Karpas-422 (cell line): ENCODE measurements at places on chromosomes 16 and 17.
A peak's percentile ranks its signal among the peaks of the same experiment; 100 is the strongest.

- DNase-seq, result no peak
Measured at GRCh38 chr17:6465206-6466003, 21.1 kb downstream of the PIMREG start.

DNA sequence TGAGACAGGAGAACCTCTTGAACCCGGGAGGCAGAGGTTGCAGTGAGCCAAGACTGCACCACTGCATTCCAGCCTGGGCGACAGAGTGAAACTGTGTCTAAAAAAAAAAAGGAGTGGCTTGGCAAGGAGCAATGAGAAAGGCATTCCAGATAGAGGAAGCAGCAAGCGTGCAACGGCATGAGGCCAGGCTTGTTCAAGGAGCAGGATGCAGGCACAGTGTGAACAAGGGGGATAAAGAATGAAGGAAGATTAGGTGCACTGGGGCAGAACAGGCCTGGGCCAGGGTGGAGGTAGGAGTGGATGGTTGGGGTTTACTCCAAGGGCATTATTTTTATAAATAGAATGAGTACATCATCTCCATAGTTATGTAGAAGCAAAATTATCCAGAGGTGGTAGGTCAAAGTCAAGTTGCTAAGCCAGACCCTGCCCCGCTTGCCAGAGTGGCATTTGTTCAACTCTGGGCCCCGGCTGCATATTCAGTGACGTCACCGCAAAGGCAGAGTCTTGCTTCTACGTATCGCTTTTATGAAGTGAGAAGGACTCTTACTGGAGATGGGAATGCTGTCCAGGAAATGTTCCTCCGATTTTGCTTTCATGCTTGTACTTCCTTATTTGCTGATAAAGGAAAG lies 100.2 kb downstream of the KATNIP start:
- no peak for DNase-seq

GRCh38 chr17:1978396-1978949 lies 46.7 kb downstream of the RTN4RL1 start:
- no peak for DNase-seq

DNA sequence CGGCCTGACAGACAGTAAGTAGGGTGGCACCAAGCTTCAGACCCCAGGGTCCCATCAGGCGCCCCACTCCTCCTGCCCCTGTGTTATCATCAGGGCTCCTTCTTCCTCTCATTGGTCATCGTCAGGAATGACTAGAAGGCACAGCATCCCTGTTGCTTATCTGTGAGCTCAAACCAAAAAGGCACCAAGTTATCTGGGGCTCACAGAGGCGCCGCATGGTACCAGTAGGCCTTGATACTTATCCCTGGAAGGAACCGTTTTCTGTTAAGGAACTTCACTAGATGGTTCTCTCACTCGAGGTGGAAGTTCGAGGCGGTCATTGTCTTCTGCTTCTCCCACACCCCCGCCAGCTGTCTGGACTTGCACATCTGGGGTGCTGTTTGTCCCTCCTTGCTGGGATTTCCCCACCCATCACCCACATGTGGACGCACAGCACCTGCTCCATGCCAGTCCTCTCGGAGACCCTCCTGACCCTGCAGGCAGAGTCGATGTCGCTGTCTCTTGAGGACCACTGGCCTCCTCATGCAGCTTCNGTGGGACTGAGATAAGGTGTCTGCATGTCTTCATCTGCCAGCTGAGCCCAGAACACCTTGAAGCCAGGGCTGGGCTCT lies 52.1 kb downstream of the METRNL start:
- no peak for DNase-seq

- DNase-seq, result no peak
Measured at GRCh38 chr17:66507982-66508760, 205.8 kb downstream of the PRKCA start.

DNA sequence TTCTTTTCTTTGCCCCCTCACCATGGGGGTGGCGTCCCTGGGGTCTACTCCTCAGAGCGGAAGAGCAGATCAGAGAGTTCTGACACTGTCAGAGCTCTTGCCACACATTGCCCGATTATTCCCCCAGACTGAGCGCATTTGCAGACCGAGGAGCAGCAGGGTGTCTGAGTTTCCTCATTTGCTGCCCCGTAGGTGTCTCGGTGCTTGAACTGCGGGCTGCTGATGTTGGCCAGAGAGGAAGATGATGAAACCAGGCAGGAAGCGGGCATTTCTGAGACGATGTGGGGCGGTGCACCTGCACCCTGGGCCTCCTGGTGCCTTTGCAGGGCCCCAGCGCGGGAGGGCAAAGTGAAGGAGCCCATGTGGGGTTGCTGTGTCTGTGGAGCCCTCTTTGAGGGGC lies 55.2 kb downstream of the ARSG start:
- DNase-seq, result peak; percentile 96

GRCh38 chr17:68821860-68822696 lies 133.1 kb downstream of the ABCA8 start:
- DNase-seq, result no peak

- peak; percentile 71 for DNase-seq
Measured at GRCh38 chr17:34562387-34562786, 17.0 kb upstream of the TMEM132E start.

DNA sequence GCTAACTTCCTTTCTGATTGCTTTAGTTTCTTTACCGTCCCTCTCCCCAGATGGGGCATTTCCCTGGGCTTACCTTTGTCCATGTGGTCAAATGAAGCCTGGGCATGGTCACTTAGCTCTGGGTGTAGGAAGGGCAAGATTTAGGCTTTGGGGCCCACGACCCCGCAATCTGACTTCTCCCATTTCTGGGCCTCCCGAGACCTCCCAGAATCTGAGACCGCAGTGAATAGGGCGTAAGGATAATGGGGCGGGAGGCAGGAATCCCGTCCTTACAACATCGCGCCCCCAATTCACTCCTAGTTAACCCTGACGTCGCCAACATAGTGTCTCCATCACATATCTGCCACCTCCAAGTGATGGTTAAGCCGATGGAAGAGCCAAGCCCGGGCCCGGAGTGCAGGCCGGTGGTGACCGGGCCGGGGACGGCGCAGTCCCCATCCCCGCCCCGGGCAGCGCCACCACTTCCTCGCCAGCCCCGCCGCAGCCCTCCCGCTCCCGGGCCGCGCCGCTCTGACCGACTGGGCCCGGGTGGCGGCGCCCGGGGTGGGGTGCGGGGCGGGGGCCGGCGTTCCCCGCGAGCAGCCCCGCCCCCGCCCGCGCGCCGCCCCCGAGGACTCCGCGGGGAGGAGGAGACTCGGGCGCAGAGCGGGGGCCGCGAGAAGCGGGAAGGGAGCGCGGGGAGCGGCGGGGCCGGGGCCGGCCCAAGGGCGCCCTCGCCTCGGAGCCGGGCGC lies at the start of gene RHBDL3:
Gene RHBDL3 (plus strand): TSS at position 641 of the 732 bp plus-strand sequence. CDS start 358 bp downstream, outside the sequence.
- no peak for DNase-seq

GRCh38 chr17:83026311-83026811 lies 53.0 kb upstream of the METRNL start:
- DNase-seq, result no peak

- no peak for DNase-seq
Measured at GRCh38 chr17:80106751-80107150, 5.4 kb downstream of the GAA start.

DNA sequence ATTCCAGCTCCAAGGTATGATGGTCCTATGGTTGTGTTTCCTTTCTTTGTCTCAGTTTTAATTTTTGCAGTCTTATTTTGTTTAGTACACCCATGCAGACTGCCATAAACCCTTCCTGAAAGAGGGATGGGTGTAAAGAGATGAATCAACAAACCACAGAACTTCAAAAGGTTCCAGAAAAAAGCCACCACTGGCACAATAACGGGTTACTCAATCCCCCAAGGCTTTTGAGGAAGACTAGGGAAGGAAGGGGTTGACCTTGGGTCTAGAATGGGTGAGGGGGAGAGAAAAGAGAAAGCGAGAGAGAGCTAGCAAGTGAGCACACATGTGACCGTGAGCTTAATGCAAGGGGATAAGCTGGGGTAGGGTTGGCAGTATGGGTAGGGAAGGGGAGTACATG lies 168.1 kb downstream of the XYLT1 start:
- DNase-seq, result no peak

GRCh38 chr16:71428883-71429282 lies 13.0 kb downstream of the TLE7 start:
- DNase-seq, result no peak

DNA sequence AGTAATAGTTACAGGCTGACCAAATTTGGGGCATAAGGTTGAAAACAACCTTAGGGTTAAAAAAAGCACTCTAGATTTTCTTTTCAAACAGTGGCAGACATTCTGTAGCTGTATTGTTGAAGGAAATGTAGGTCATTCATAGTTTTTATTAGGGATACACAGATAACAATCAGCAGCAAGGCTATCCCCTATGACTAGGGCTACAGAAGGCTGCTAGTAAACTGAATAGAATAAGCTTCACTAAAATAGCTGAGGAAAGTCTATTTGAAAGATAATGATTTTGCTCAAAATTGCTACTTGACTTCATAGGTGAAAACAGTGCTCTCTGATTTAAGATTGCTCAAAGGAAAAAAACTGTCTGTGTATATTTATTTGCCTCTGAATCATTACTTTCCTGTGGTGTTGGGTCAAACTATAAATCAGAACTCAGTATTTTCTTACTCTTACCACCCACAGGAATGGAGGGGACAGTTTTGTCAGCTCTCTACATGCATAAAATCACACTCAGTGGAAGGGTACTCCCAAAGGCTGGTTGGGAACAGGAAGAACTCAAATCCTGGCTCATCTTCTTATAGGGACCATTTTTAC lies 24.8 kb downstream of the RPGRIP1L start:
- DNase-seq, result no peak

- no peak for DNase-seq
Measured at GRCh38 chr17:5624211-5624610, 39.9 kb upstream of the NLRP1 start.

DNA sequence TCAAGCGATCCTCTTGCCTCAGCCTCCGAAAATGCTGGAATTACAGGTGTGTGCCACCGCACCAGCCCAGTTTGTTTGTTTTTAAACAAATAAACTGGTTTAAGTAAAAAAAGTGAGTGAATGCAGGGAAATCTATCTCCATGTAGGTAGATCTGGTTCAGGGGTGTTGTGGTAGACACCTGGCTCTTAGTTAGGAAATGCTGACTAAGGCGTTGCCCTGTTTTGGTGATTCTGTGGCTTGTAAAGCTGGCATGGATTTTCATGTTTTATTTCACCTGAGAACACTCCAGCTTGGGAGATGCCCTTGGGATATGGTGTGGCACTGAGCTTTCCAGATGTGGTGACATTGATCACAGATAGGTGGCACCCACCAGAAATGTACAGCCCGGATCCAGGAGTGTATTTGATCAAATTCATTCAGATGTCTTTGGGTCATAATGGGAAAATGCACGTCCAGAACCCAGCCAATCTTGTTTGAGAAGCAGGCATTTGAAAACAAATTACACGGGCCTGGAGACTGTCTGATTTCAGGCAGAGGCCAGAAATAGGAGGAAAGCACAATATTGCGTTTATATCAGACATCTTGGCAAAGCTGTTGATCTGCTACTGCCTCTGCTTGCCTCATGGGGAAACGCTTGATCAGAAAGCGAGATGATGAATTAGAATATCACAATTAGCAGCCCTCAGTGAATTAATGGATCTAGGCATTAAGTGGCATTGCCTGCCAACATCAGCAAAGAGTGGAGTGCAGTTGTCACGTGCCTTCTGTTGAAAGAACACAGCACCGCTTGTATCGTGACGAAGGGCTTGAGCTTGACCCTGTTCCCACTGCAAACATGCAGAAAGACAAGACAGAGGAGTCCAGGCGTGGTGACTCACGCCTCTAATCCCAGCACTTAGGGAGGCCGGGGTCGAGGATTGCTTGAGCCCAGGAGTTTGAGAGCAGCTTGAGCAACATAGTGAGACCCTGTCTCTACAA lies 7.3 kb upstream of the IL34 start:
- peak; percentile 34 for DNase-seq

GRCh38 chr16:30381291-30382041 lies 895 bp downstream of the SEPTIN1 start:
- peak; percentile 64 for DNase-seq

DNA sequence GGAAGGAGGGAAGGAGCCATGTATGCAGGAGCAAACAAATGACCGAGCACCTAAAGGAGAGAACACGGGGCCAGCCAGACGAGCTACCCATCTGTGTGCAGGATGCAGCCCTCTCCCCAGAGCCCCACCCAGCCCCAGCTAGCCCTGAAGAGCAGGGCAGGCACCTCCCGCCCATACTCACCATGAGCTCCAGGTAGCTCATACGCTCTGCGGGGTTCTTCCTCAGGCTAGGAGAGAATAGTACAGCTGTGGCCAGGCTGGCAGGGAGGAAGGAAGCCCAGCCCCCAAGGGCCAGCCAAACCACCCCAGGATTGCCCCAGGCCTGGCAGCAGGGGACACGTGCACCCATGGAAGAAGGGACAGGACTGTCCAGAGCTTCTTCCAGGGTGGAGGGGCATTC lies 81.9 kb downstream of the KCNJ18 start:
- no peak for DNase-seq

GRCh38 chr17:14019186-14019956 lies 49.9 kb upstream of the COX10 start:
- DNase-seq, result no peak

DNA sequence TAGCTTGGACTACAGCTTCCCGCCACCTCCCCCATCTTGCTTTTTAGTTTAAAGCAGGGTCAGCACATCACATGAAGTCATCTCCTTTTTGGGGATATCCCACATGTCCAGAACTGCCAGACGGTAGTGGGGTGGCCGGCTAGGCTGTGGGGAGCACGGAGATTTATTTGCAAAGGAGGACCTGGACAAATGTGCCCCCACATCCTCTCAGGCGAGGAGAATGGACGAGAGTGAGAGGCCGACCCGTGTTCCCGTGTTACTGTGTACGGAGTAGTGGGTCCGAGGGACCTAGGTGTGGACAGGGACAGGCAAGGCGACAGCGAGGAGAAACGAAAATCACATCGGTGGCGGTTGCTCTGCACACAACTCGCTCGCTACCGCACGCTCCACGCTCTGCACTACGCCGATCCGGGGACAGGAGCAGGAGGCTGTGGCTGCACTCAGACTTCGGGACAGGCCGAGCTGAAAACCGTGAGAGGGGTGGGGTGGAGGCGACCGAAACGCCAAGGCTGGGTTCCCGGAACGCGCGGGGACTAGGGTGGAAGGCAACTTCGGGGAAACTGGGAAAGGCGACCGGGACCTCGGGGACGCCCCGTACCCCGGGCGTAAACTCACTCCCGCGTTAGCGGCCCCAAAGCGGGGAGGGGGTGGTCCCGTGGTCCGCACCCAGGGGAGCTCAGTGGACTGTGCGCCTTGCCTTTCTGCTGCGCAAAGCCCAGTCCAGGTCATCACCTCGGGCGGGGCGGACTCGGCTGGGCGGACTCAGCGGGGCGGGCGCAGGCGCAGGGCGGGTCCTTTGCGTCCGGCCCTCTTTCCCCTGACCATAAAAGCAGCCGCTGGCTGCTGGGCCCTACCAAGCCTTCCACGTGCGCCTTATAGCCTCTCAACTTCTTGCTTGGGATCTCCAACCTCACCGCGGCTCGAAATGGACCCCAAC lies at the start of gene MT1A:
Gene MT1A (plus strand): TSS at position 853 of the 937 bp plus-strand sequence. CDS start 73 bp downstream, at position 926.
- no peak for DNase-seq

- no peak for DNase-seq
Measured at GRCh38 chr16:23771027-23771426, 16.2 kb downstream of the CHP2 start.

GRCh38 chr16:89958068-89958467 lies 9.5 kb downstream of the DEF8 start:
- peak; percentile 82 for DNase-seq

GRCh38 chr16:1095450-1096168 lies 435 bp downstream of the C1QTNF8 start:
- no peak for DNase-seq
